ENCODE measurements at places on chromosomes 11 and 22.

- no peak for DNase-seq
Measured at GRCh38 chr11:122207505-122207904, 91.5 kb upstream of the BLID start.

DNA sequence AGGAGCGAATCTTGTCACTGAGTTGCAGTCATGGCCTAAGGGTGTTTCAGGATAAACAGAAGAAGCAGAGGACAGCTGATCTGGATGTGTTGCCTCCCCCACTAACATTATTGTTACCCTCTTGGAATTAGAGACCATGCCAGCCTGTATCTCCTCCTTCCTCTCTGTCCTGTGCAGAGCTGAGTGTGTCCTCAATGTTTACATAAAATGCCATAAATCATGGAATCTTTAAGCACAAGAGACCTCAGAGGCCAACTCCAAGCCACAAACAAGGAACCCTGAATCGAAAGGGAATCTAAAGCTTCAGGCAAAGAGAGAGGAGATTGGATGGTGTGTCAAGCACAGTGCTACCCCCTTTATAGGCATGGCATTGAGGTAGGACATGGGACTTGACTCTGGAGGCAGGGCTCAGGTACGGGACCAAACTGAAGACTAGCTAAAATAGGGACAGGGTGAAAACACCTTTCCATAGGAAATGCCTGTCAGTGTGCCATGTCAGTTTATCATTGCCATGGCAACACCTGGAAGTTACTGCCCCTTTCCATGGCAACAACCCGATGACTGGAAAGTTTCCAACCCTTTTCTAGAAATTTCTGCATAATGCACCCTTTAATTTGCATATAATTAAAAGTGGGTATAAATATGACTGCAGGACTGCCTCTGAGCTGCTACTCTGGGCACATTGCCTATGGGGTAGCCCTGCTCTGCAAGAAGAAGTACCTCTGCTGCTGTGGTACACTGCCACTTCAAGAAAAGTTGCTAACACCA lies 489.7 kb downstream of the MIAT start:
- DNase-seq = no peak

GRCh38 chr11:35321111-35321510 lies 98.2 kb downstream of the SLC1A2 start:
- no peak for DNase-seq

DNA sequence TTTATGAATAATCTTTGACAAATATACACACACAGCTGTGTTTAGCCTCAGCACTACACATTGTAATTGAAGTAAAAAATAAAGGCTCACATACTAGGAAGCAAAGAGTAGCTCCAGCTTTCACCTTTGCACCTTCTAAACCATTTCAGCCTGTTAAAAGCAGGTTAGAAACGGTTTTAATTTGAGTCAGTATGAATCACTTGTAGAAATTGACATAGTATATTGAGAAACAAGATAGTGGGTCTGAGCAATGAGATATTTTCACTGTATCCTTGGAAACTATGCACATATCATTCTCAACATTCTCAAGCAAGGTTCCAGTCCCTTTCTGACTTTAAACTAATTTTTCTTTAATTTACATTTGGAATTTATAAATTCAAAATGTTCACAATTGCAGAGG lies 380.3 kb downstream of the AASDHPPT start:
- DNase-seq = no peak

GRCh38 chr22:45198463-45198795 lies 34.7 kb downstream of the NUP50 start:
- no peak for DNase-seq

DNA sequence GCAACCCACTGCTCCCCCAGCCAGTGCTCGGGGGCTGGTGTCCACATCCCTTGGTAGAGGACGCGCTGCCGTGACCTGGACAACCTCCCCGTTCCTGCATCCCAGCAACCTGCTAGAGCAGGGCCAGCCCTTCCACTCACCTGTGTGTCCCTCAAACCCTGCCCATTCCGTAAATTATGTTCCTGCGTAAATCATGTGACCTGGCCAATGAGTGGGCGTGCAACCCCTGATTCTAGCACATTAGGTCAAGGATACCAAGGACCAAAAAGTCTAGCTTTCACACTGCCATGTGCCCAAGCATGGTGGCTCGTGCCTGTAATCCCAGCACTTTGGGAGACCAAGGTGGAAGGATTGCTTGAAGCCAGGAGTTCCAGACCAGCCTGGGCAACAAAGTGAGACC lies 25.7 kb downstream of the CD5 start:
- DNase-seq = no peak

Data from stimulated activated CD4-positive, alpha-beta T cell treated with anti-CD3 and anti-CD28 coated beads, TNF-alpha, amount 100 ng/mL, for 24 hours (primary cell).